ENCODE measurements at places on chromosomes 5 and 9.

GRCh38 chr5:179313849-179314521 is 31.3 kb downstream of the ADAMTS2 start:
- H3K4me1 ChIP-seq = peaks cover 45% of the 10 kb centered on the region
- peaks cover 19% of the 10 kb centered on the region for H3K36me3 ChIP-seq
- H3K27ac ChIP-seq = peak overlapping the region; percentile 97
- peaks cover 2% of the 10 kb centered on the region for H3K27me3 ChIP-seq
- peak overlapping the region; percentile 57 for H3K4me3 ChIP-seq

- peaks cover 17% of the 10 kb centered on the region for H3K27me3 ChIP-seq
- H3K36me3 ChIP-seq = no peaks in the 10 kb centered on the region
- no peak overlapping the region for H3K4me3 ChIP-seq
Observed at GRCh38 chr5:141716468-141716867, 34.4 kb upstream of the ARAP3 start.

DNA sequence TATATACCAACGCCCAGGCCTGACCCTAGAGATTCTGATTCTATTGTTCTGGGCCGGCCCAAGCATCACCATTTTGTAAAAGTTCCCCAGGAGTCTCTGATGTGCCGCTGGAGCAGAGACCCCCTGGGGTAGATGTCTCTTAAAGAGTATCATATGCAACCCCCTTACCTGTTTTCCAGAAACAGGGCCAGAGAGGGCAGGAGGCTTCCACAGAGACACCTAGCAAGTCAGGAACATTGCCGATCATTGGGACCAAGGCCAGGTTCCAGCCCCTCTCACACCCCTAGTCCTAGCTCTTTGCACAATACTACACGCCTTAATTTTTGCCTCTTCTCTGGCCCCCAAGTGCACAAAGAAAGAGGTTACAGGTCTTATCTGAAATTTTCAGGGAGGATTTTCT is 63.8 kb downstream of the TMOD1 start:
- no peak for DNase-seq
- H3K4me1 ChIP-seq = peaks cover 13% of the 10 kb centered on the region
- H3K27me3 ChIP-seq = peaks cover 51% of the 10 kb centered on the region
- H3K27ac ChIP-seq = no peak overlapping the region
- H3K4me3 ChIP-seq = no peak overlapping the region

GRCh38 chr5:109411627-109412026 is 1.9 kb upstream of the PJA2 start:
- DNase-seq = peak; percentile 95
- peaks cover 5% of the 10 kb centered on the region for H3K27me3 ChIP-seq
- H3K4me3 ChIP-seq = peak overlapping the region; percentile 99
- peaks cover 46% of the 10 kb centered on the region for H3K4me1 ChIP-seq
- H3K27ac ChIP-seq = peak overlapping the region; percentile 99

GRCh38 chr9:16680975-16681651 is 189.4 kb downstream of the BNC2 start:
- peaks cover 8% of the 10 kb centered on the region for H3K36me3 ChIP-seq
- peak overlapping the region; percentile 73 for H3K27ac ChIP-seq
- H3K4me1 ChIP-seq = peaks cover 60% of the 10 kb centered on the region
- H3K27me3 ChIP-seq = peaks cover 1% of the 10 kb centered on the region
- no peak for DNase-seq

GRCh38 chr9:92324431-92324830 is 719 bp downstream of the NOL8 start:
- H3K4me3 ChIP-seq = peak overlapping the region; percentile 95
- peaks cover 28% of the 10 kb centered on the region for H3K4me1 ChIP-seq
- no peaks in the 10 kb centered on the region for H3K27me3 ChIP-seq
- DNase-seq = no peak
- peaks cover 5% of the 10 kb centered on the region for H3K36me3 ChIP-seq
- peak overlapping the region; percentile 99 for H3K27ac ChIP-seq

DNA sequence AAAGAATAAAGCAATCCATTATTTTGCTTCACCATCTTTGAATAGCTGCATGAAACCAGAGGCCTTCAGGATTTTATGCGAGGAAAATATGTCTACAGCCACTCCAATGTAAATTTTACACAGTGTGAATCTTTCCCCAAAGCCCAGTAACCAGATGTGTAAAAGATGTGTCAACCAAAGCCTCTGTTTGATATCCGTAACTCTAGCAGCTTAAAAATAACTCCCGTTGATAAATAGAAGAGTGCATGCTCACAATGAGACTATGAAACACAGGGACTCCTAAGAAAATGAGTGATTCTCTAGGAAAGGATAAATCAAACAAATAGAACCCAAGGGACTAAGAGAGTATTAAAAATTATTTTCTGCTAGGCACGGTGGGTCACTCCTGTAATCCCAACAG is 60.0 kb upstream of the NPR3 start:
- DNase-seq = no peak
- H3K4me3 ChIP-seq = no peak overlapping the region
- no peak overlapping the region for H3K27ac ChIP-seq
- H3K36me3 ChIP-seq = 0 out of 2 replicates have a peak, but pooled peaks cover 4% of the 10 kb centered on the region

- H3K4me3 ChIP-seq = no peak overlapping the region
- DNase-seq = no peak
- no peak overlapping the region for H3K27ac ChIP-seq
Observed at GRCh38 chr9:35856206-35856605, 14.0 kb downstream of the OR13J1 start.

GRCh38 chr9:94650949-94651348 is 11.6 kb upstream of the FBP1 start:
- H3K4me3 ChIP-seq = no peak overlapping the region
- H3K27me3 ChIP-seq = peaks cover 21% of the 10 kb centered on the region
- H3K36me3 ChIP-seq = no peaks in the 10 kb centered on the region

- no peak for DNase-seq
- no peaks in the 10 kb centered on the region for H3K36me3 ChIP-seq
- peaks cover 9% of the 10 kb centered on the region for H3K4me1 ChIP-seq
- peaks cover 25% of the 10 kb centered on the region for H3K27me3 ChIP-seq
Observed at GRCh38 chr5:1783216-1783554, 16.5 kb downstream of the MRPL36 start.

DNA sequence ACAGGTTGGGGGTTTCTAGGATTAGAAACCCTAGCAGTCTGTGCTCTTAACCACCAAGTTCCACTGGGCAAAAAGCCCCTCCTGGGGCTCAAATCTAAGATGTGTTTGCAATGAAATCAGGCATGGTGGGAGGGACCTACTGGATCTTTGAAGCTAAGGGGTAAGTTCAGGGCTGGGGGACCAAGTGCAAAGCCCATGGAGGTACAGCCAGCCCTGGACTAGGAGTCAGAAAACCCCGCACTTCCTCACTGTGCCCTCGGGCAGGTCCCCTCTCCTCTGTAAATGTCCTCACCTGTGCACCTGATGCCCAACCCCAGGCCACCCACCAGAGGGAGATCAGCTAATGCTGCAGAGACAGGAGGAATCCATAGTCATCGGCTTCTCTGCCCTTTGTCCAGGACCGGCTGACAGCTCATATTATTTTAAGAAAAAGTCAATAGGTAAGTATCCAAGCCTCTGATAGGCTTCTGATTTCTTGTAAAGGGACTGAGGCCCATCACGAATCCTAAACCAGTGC is 138.3 kb downstream of the PAX5 start:
- no peak overlapping the region for H3K4me3 ChIP-seq
- H3K36me3 ChIP-seq = no peaks in the 10 kb centered on the region
- H3K27me3 ChIP-seq = peaks cover 85% of the 10 kb centered on the region
- H3K4me1 ChIP-seq = no peaks in the 10 kb centered on the region

- no peaks in the 10 kb centered on the region for H3K36me3 ChIP-seq
- H3K27ac ChIP-seq = no peak overlapping the region
- H3K27me3 ChIP-seq = peaks cover 4% of the 10 kb centered on the region
Observed at GRCh38 chr9:129284607-129285291, 106.7 kb upstream of the IER5L start.

DNA sequence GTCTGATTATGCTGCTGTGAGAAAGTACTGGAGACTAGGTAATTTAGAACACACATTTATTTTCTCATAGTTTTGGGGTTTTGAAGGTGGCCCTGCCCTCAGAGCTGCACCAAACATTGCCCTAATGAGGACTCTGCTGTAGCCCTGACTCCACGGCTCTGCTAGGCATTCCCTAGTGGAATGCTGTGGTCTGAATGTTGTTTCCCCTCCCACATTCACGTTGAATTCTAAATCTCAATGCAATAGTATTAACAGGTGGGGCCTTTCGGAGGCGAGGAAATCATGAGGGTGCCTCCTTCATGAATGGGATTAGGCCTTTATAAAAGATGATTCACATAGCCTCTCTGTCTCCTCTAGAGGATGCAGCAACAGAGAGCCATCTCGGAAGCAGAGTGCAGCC is 25.7 kb downstream of the GADD45G start:
- H3K27ac ChIP-seq = no peak overlapping the region
- DNase-seq = no peak
- H3K27me3 ChIP-seq = no peaks in the 10 kb centered on the region
- H3K36me3 ChIP-seq = no peaks in the 10 kb centered on the region
- no peaks in the 10 kb centered on the region for H3K4me1 ChIP-seq

DNA sequence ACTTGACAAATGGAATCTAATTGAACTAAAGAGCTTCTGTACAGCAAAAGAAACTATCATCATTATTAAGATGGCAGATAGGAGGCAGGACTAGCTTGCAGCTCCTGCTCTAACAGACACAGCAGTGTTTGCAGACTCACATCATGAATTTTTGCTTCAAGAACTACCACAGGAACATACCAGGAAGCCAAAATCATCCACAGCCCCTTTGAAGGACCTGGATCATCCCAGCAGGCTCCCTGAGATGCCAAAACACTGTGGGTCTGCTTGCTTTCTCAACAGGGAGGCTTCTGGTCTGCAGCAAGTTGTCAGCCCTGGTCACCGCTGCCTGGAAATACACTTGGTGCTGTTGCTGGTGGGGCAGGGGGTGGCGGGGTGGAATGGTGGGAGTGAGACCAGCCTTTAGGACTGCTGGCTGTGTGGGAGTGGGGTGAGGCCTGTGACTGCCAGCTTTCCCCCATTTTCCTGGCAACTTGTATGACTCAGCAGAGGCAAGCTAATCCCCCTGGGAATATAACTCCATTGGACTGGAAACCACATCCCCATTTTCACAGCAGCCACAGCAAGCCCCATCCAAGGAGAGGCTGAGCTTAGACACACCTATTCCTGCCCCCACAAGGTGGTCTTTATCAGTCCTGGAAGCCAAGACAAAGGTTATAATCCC is 533.8 kb upstream of the CYLC2 start:
- H3K27me3 ChIP-seq = no peaks in the 10 kb centered on the region
- no peak for DNase-seq
- H3K4me3 ChIP-seq = no peak overlapping the region
- H3K36me3 ChIP-seq = no peaks in the 10 kb centered on the region

GRCh38 chr9:33778700-33779351 is 16.5 kb upstream of the PRSS3 start:
- H3K4me3 ChIP-seq = no peak overlapping the region
- H3K27me3 ChIP-seq = peaks cover 1% of the 10 kb centered on the region
- peak; percentile 39 for DNase-seq
- H3K4me1 ChIP-seq = peaks cover 51% of the 10 kb centered on the region
- H3K36me3 ChIP-seq = peaks cover 18% of the 10 kb centered on the region

DNA sequence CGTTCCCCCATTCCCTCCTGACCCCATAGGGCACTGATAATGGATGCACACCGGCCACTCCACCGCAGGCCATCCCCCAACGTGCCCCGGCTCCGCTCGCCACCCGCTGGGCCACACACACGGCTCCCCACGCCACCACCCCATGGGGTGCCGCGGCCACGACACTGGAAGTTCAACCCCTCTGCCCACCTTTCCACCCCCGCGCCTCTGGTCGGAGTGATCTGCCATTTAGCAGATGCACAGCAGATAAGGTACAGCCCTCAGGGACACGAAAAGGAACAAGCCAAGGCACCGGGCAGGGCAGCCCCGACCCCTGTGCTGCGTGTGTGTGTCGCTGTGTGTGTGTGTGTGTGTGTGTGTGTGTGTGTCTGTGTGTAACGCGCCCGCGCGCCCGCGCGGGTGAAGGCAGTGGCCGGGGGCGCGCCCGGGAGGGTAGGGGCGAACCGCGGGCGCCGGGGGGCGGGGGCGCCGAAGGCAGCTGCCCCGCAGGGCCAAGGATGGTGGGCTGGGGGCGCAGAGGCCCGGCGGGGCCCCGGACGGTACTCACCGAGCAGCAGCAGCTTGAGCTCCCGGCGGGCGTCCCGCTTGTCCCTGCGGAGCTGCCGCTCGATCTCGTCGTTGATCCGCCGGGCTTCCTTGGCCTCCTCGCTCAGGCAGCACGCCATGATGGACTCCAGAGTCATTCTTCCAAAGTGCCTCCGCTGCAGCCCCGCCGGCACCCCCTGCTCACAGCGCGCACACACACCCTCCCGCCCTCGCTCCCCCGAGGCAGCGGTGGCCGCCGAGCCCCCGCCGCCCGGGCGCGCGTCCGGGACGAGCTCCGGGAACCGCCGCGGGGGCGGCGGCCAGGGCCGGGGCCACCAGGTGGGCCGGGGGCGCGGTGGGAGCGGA is 813 bp downstream of the GNAQ start:
- no peaks in the 10 kb centered on the region for H3K27me3 ChIP-seq
- DNase-seq = peak; percentile 15
- no peaks in the 10 kb centered on the region for H3K36me3 ChIP-seq
- H3K27ac ChIP-seq = peak overlapping the region; percentile 88

- H3K27me3 ChIP-seq = peaks cover 2% of the 10 kb centered on the region
- no peak overlapping the region for H3K27ac ChIP-seq
- H3K4me1 ChIP-seq = no peaks in the 10 kb centered on the region
- no peaks in the 10 kb centered on the region for H3K36me3 ChIP-seq
Observed at GRCh38 chr9:249025-249424, 34.4 kb downstream of the DOCK8 start.

DNA sequence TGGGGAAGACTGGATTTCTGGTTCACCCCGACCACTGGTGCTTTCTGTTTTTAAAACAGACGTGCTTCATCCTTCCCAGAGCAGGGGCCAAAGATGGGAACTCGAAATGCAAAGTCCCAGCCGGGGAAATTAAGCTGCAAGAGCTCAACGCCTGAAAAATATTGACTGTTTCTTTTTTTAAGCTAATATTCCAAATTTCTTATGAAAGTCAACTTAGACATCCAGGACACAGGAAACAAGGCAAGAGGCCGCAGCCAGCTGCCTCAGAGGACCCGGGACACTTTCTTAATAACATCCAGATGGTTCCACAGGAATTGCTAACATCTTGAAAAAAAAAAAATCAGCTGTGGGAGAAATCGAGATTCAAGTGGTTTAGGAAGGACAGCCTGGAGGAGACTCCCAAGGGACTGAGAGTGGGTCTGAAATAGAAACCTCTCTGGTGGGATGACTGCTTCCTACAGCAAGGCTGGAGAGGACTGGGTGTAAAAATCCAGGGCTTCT is 144.9 kb downstream of the FGF1 start:
- H3K27me3 ChIP-seq = no peaks in the 10 kb centered on the region
- no peaks in the 10 kb centered on the region for H3K36me3 ChIP-seq
- peaks cover 70% of the 10 kb centered on the region for H3K4me1 ChIP-seq
- DNase-seq = peak; percentile 30

- H3K4me3 ChIP-seq = peak overlapping the region; percentile 77
- H3K4me1 ChIP-seq = peaks cover 45% of the 10 kb centered on the region
- H3K27me3 ChIP-seq = peaks cover 2% of the 10 kb centered on the region
- peak; percentile 90 for DNase-seq
Observed at GRCh38 chr5:15834596-15835245, 334.7 kb downstream of the FBXL7 start.

GRCh38 chr9:120920806-120921178 is 5.8 kb downstream of the TRAF1 start:
- H3K4me1 ChIP-seq = peaks cover 53% of the 10 kb centered on the region
- H3K36me3 ChIP-seq = peaks cover 6% of the 10 kb centered on the region
- no peaks in the 10 kb centered on the region for H3K27me3 ChIP-seq
- no peak overlapping the region for H3K27ac ChIP-seq

GRCh38 chr9:92599938-92600461 is 64.2 kb upstream of the ECM2 start:
- H3K27me3 ChIP-seq = peaks cover 4% of the 10 kb centered on the region
- H3K4me1 ChIP-seq = peaks cover 29% of the 10 kb centered on the region
- no peak for DNase-seq
- peaks cover 16% of the 10 kb centered on the region for H3K36me3 ChIP-seq
- no peak overlapping the region for H3K27ac ChIP-seq
